Right ventricle myocardium superior (tissue), 1 donor: ENCODE measurements at places on chromosomes 12 and 14. TPM values are rescaled to one million over a fixed set of nuclear protein-coding genes. Genes with fewer than 3 reads are reported as not detected.

The PRIM1 gene
- 3.6 TPM for total RNA-seq

The PIK3C2G gene
- not detected for total RNA-seq

The MYL6 gene
- 513 TPM for total RNA-seq

The CDH24 gene
- 1.6 TPM for total RNA-seq

The GLRX5 gene
- 85.4 TPM for total RNA-seq

The FOXA1 gene
- total RNA-seq: not detected

The TM9SF1 gene
- 19.2 TPM for total RNA-seq

The SOX5 gene
- total RNA-seq: 2.2 TPM

The ZFYVE1 gene
- 12.9 TPM for total RNA-seq

The RTL1 gene
- total RNA-seq: not detected

The TMEM52B gene
- not detected for total RNA-seq

The TMEM132D gene
- not detected for total RNA-seq

The OR6C4 gene
- total RNA-seq: not detected

The IAPP gene
- total RNA-seq: not detected

The MYF5 gene
- not detected for total RNA-seq

The LHX5 gene
- total RNA-seq: not detected

The PLEKHD1 gene
- 0.22 TPM for total RNA-seq

The NID2 gene
- total RNA-seq: 39.5 TPM

The MUCL1 gene
- total RNA-seq: not detected

The GON7 gene
- total RNA-seq: 16.3 TPM

The PAX9 gene
- not detected for total RNA-seq

The KRT80 gene
- not detected for total RNA-seq

The IKBIP gene
- 3.3 TPM for total RNA-seq

The ZDHHC22 gene
- not detected for total RNA-seq

The KLHL33 gene
- total RNA-seq: 0.70 TPM

The GPRC5D gene
- total RNA-seq: not detected

The SLC8B1 gene
- total RNA-seq: 12.3 TPM

The CMKLR1 gene
- total RNA-seq: 7.2 TPM

The SRRM4 gene
- total RNA-seq: 0.30 TPM

The PTMS gene
- total RNA-seq: 108 TPM

The OR6C2 gene
- not detected for total RNA-seq

The HOXC12 gene
- not detected for total RNA-seq

The TSHR gene
- total RNA-seq: not detected

The TDRD9 gene
- 2.7 TPM for total RNA-seq

The GMFB gene
- 27.6 TPM for total RNA-seq

The KITLG gene
- 10.1 TPM for total RNA-seq
